ENCODE measurements at places on chromosomes 3 and 15. TPM values are rescaled to one million over a fixed set of nuclear protein-coding genes. Genes with fewer than 3 reads are reported as not detected.

DNA sequence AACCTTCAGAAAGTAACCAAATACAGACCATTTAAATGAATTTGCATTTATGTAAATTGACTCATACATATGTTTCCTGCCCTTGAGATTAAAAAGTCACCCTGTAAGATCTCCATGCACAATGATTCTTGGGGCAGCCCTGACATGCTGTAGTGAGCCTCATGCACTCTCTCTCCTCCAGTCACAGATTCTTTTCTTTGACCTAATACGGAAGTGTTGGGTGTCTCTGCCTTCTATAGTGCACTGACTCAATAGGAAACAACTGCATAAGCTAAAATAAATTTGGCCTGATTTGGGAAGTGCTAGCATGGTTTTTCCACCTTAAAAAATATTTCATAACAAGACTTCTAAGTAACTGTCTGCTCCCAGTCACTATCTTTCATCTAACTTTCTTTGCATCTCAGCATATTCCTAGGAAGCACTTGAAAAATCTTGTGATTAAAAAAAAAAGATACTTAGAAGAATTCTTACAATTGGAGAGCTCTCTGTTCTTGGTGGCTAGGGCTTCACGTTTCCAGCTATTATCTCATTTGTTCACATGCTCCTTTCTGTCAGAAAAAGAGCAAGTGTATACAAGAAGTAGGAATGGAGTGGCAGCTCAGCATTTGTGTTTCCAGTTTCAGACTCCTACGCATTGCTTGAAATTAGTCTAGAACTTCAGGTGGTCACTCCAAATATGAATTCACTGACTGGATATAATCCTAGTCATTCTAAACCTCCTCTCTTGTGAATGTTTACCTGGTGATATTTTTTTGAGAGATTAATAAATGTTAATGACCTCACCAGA is 207.9 kb upstream of the COL8A1 start:
- DNase-seq = no peak

The ROPN1 gene
- not detected for total RNA-seq

The CCR5 gene
- total RNA-seq = not detected

The IMPG2 gene
- 0.17 TPM for total RNA-seq

The SPG21 gene
- 53.0 TPM for total RNA-seq

All from PC-3 (cell line).